ENCODE measurements at places on chromosomes 13 and 19.

GRCh38 chr13:95724252-95724651 lies 47.3 kb downstream of the DNAJC3 start:
- no peak for DNase-seq

- no peak for DNase-seq
Measured at GRCh38 chr13:75393839-75394520, 88.0 kb downstream of the TBC1D4 start.

DNA sequence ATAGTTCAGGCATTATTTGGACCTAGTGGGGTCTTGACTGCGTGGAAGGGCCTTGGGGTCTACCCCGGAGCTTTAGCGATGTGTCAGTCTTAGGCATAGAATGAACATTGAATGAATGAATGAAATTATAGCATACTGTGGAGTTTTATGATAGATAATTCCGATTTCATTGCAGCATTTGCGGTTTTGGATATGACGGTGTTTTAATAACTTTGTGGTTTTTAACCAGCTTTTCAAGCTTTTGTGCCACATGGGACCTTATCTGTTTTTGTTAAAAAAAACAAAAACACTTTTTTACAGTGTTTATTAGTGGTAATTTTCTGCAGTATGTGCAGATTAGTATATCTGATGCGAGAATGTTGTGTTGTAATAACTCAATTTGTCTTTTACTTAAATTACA lies 696 bp downstream of the NUP58 start:
- no peak for DNase-seq

- DNase-seq: no peak
Measured at GRCh38 chr19:5317321-5317720, 23.3 kb downstream of the PTPRS start.

DNA sequence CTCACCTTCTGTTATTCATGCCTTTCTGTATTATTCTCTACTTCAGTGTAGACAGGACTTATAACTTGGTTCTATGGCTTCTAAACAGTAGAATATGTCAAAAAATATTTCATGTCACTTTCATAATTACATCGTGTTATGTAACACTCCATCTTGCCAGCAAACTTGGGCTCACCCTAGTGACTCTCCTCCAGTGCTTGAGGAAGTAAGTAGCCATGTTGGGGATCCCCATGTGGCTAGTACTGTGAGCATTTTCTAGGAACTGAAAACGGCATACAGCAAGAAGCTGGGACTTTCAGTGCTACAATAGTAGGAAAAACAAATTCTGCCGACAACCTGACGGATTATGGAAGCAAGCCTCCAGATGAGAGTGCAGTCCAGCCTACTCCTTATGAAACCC lies 495.6 kb downstream of the SLITRK6 start:
- no peak for DNase-seq

DNA sequence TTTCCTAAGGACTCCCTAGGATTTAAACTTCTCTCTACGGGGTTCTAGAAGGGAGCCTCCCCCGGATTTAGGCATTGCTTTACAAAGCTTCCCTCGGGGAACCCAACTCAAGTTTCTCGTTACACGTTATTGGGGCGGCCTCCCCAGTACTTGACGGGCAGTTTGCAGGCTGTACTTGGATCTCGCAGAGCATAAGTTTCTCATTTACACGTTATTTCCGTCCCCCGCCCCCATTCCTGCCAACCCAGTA lies 584 bp downstream of the SMG9 start:
- no peak for DNase-seq

- no peak for DNase-seq
Measured at GRCh38 chr19:48994035-48994386, 324 bp downstream of the RUVBL2 start.

- DNase-seq: peak; percentile 40
Measured at GRCh38 chr19:4229179-4229931, at the start of gene EBI3. EBI3 (plus strand) TSS chr19:4229523; CDS start chr19:4229551, 28 bp downstream.

Measured in SW 1271 (cell line).